Stimulated activated CD8-positive, alpha-beta memory T cell treated with anti-CD3 and anti-CD28 coated beads, Interleukin-15, amount 100 ng/mL, for 48 hours (primary cell): ENCODE measurements at places on chromosomes 16 and 17.

DNA sequence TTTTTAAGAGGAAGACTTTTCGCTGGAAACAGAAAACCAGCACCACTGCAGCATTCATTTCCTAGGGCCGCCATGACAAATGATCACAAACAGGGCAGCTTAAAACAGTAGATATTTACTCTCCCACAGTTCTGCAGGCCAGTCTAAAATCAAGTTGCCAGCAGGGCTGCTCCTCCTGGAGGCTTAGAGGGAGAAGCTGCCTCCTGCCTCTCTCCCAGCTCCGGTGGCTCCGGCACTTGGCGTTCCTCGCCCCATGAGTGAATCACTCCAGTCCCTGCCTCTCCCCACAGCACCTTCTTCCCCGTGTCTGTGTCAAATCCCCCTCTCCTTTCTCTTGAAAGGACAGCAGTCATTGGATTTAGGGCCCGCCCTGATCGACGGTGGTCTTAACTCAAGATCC lies 72.1 kb downstream of the SOCS1 start:
- DNase-seq = no peak

- DNase-seq = no peak
Observed at GRCh38 chr17:13421581-13422130, 180.1 kb downstream of the HS3ST3A1 start.

- DNase-seq = no peak
Observed at GRCh38 chr16:14549789-14550153, 80.3 kb downstream of the PARN start.

DNA sequence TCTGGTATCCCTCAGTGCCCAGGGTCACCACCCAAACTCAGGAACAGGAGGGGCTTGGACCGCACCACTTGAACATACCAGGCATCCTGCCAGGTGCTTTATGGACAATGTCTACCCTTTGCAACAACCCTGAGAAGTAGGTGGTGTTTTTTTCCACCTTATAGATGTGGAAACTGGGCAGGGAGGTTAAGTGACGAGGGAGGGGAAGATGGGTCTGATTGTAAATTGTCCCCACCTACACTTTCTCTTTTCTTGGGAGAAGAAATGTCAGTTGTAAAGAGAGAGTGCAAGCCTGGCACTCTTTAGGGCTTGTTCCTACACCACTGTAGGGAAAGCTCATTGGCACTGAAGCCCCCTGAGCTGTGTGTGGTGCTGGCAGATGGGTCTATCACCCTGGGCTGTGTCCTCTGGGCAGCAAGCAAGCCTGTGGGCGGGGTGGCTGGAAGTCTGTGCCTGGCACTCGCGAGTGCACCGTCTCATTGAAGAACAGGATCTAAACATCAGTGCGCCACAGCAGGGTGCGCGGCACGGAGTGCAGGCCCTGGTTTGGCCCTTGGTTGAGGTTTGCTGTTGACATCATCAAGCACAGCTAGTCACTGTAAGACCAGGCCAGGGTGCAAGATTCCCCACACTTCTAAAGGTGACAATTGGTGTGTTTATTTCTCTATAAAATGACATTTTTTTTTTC lies 15.1 kb downstream of the NOD2 start:
- no peak for DNase-seq

DNA sequence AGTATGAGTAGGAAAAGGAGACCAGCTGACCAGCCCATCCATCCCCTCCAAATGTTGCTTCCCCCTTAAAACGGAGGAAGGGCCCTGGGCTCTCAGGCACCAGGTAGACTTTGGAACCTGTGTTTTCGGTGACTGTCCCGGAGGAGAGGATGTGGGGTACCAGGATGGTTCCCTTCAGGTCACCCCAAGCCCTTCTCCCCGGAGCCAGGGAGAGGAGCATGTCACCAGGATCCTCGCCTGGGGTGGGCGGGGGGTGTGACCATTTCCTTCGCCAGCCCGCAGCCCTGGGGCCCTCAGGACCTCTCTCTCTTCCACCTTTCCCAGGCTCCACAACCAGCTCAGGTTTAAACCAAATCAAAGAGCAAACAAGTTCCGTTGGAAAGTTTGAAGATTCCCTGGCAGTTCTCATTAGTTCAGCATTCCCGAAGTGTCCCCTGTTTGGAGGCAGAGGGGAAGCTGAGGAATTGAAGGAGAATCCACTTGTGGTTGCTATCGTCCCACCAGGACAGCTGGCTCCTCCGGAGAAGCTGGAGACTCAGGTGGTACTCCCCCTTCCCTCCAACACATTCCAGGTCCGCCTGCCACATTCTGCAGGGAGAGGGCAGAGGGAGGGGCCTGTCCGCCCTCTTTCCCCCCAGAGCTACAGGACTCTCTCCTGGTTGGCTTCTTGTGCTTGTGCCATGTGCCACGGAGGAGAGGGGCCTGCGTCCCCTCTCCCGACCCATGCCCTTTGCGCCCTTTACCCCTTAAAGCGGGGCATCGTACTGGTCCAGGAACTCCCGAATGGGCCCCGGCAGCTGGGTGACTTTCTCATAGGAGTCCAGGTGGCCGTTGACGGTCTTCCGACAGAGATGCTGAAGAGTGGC lies 2.0 kb downstream of the SOCS3 start:
- DNase-seq = no peak

- no peak for DNase-seq
Observed at GRCh38 chr17:75684249-75684648, 17.1 kb downstream of the SAP30BP start.

DNA sequence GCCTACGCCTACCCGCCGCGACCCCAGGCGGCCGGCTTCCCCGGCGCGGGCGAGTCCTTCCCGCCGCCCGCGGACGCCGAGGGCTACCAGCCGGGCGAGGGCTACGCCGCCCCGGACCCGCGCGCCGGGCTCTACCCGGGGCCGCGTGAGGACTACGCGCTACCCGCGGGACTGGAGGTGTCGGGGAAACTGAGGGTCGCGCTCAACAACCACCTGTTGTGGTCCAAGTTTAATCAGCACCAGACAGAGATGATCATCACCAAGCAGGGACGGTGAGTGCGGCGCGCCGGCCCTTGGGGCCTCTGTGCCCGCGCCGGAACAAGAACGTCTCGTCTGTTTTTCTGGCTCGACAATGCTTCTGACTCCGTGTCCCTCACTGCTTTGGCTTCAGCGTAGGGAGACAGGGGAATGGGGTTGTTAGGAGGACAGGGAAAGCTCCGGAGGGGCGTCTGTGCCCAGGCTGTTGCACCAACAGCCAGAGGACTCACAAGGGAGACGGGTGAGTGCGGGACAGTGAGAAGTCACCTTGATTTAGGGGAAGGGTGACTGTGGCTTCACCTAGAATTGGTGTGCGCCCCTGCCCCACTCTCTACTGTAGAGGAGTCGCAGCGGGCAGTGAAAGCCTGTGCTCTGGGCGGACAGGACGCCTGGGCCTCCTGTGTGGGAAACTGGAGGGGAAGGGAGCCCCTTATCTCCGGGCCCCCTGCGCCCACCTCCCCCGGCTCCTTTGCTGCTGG lies 806 bp downstream of the TBX21 start:
- no peak for DNase-seq

- no peak for DNase-seq
Observed at GRCh38 chr16:60510941-60511340, 1525.3 kb downstream of the CDH8 start.

- no peak for DNase-seq
Observed at GRCh38 chr17:57331423-57331822, 75.1 kb downstream of the MSI2 start.

DNA sequence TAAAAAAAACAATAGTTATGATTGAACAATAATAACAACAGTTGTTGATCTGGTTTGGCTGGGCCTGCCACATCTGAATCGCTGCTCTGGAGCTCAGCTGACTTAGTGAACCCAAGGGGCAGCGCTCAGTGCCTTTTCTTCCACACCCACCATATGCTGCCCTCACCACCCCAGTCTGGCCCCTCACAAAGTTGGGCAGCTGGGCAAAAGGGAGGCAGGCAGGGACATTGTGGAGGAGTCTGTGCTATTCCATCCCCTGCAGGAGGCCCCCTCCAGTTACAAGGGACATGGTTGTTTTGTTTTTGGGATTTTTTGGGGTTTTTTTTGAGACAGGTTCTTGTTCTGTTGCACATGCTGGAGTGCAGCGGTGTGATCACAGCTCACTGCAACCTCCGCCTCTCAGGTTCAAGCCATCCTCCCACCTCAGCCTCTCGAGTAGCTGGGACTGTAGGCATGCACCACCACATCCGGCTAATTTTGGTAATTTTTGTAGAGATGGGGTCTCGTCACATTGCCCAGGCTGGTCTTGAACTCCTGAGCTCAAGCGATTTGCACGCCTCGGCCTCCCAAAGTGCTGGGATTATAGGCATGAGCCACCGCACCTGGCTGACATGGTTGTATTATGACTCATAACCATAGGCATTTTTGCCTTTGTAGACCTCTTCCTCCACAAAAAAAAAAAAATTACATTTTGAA lies 8.6 kb upstream of the PECAM1 start:
- no peak for DNase-seq

DNA sequence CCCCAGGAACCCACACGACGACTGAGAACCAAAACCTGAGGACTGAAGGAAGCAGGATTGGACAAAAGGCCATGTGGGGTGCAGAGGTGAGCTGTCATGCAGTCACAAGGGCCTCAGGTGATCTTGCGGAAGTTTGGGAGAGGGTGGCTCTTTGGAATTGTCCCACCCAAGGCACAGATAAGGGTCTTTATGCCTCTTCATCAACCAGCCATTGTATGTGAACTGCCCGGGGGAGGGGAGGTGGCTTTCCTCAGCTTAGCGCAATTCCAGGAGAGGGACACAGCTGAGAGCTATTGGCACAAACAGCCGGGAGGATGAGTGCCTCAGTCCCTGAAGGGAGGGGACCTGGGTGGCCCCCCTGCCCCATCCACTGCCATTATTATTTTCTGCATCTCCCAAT lies 55.1 kb upstream of the PHOSPHO1 start:
- no peak for DNase-seq

GRCh38 chr17:38896346-38896954 lies 26.6 kb downstream of the LASP1 start:
- no peak for DNase-seq

DNA sequence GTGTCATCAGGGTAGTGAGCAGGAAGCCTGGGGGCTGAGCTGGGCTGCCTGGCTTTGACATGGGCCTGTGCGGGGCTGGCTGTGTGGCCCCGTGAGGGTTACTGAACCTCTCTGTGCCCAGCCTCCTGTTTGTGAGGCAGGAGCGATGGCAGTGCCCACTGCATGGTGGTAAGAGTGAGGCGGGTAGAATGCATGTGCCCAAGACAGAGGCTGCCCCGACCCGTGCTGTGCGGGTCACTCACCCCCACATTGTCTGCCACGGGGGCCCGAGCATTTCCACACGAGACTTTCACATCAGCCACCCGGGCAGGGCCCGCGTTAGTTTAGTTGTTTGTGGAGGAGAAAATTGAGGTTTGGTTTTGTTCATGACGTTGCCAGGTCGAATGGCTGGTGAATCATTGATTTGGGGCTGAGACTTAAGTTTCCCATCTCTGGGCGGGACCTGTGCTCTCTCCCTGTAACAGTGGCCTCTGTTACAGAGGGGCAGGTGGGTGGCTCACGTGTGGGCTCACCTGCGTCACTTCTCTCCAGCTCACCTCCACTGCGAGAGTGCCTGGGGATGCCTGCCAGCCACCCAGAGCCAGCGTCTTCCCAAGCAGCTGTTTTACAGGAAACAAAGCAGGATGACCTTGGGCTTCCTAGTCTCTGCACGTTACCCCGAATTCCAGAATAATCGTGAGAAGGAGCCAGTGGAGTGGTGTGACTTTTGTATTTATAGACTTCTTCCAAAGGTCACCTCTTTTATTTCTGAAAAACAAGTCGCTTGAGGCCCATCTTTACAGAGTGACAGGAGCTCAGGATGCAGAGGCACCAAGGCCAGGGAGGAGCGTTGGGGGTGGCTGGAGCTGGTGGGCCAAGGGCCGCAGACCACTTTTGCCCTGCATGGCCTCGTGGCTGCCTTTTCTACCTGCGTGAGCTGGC lies 150.6 kb downstream of the RPTOR start:
- DNase-seq = peak; percentile 32
